GDM1 (cell line): ENCODE measurements at places on chromosomes 5 and 9.

DNA sequence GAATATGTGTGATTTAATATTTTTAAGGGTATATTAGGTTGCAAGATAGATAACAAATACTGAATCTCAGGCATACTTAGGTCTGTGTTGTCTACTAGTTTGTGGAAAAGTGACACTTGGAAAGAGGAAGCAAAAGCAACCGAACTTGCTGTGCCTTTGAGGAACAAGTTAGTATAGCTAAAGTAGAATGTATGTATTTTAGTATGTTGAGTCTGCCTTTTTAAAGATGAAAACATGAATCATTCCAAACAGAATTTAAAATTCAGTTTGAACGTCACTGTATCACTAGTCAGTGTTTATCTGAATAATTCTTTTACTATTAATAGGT is 12.9 kb downstream of the TLE4 start:
- DNase-seq: peak; percentile 22

DNA sequence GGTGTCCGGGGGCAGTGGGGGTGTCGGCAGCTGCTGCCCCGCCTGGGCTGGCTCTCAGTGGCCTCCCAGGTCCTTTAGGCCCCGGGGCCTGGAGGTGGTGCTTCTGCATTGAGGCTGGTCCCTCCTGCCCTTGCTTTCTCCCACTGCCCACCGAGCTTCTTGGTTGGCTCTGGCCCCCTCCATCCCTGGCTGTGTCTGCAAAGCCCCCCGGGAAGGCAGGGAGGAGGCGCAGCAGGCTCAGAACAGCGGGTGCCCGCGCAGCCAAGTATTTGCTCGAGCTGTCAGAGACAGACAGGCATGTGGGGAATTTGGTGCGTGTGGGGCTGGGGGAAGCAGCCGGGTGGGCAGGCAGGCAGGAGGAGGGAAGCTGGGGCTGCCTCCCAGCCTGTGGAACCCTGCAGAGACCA is 11.5 kb downstream of the CXXC5 start:
- no peak for DNase-seq

DNA sequence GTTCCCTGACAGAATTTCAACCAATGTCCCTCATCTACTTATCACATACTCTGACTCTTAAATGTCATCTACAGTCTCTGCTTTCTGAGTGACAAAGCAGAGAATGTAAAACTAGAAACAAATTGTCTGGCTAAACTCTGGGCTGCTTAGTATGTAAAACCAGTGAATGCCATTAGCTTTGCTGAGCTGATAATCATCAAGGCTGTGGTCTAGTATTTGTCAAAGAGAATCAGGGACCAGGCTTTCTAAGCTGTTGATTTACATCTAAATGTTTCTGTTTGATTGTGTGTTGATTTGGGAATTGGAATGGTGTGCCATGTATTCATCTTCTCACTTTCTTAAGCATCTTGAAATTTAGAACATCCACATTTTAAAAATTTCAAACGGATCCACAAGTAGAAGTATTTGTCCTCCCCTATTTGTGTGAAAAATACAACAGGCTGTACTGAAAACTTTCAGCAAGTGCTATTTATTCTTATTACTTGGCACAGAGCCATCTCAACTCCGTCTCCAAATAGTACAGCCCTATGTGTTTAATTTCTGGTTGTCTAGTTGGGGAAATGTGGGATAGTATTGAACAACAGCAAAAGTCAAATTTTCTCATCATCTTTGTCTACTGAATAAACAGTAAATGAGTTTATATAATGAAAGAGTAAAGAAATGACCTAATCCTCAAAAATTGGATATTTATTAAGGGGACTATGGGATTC is 251.5 kb downstream of the KCTD16 start:
- no peak for DNase-seq

DNA sequence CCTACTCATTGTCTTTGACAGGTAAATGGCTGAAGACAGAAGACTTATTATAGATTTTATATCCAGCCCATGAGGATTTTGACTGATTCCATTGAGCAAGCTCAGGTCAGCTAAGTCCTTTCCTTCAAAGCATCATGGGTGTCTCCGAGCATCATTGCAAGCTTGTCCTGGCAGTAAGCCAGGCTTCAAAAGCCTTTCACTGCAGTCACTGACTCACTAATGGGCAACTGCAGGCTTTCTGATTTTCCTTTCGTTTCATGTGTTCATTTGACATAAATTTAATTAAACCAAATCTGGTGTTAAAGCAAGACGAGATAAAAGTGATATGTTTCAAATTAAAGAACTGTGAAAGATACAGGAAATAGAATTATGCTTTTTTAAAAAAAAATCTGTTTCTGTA is 426.2 kb downstream of the ANXA1 start:
- DNase-seq: no peak

DNA sequence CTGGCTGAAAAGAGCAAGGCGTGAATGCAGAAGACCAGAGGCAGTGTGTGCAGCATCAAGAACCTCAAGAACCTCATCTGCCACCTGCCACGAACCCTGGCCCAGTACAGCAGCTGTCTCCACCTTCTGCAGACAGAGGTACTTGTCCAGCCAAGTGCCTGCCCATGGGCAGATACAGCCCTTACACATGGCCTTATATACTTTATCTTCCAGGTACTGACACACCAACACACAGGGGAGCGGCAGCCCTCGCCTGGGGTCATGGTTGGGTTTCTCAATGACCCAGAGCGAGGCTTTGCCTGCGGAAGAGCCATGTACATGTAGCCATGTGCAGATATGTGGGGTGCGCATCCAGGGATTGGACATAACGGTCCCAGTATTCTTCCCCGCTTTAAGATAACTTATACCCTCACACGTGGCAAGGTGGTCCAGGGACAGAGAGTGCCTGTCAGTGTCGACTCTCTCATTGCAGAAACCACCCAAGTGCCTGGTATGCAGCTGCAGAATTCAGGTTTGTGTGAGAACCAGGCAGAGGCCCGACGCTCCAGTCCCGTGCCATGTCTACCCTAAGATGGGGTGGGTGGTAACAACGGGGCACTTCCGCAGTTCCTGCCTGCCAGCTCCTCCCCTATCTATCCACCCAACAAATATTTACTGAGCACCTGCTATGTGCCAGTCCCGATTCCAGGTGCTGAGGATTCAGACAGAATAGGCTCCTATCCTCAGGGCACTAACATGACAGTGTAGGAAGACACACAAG is 206.9 kb downstream of the FSTL4 start:
- no peak for DNase-seq

GRCh38 chr5:139273572-139274289 is 19.8 kb upstream of the MATR3 start:
- DNase-seq: peak; percentile 80
